ENCODE measurements at places on chromosomes 3 and 15. TPM values are rescaled to one million over a fixed set of nuclear protein-coding genes. Genes with fewer than 3 reads are reported as not detected.

DNA sequence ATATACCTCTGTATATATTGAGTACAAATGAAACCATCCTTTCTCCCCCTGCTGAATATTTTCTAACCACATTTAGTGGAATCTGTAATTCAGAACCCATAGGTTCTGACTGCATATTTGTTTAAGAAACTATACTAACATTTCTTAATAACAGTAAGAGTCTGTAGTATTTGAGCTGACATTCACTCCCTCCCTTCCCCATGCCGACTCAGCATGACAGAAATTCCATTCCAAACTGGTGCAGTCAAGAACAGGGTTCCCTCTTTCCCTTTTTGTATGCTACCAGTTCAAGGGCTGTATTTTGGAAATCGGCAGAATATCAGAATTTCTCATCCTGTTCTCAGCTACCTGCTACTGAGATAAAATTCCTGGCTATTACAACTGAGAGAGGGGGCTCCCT is 796.6 kb upstream of the DPPA4 start:
- no peak for DNase-seq

DNA sequence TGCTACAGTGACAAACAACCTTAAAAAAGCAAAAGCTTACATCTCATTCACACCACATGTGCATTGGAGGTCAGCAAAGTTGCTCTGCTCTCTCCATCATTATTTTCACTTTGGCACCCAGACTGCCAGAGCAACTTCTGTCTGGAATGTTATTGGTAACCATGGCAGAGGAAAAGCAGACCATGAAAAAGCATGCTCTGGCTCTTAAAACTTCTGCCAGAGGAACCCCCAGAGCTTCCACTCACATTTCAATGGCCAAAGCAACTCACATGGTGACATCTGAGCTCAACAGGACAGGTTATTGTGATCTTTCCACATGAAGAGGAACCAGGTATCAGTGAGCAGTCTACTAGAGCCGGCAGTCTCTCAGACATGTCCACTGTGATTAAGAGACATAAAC is 21.9 kb upstream of the FRMD5 start:
- no peak for DNase-seq

- DNase-seq: no peak
These were observed 9.8 kb upstream of the SLC9C1 start for GRCh38 chr3:112303764-112304325.

DNA sequence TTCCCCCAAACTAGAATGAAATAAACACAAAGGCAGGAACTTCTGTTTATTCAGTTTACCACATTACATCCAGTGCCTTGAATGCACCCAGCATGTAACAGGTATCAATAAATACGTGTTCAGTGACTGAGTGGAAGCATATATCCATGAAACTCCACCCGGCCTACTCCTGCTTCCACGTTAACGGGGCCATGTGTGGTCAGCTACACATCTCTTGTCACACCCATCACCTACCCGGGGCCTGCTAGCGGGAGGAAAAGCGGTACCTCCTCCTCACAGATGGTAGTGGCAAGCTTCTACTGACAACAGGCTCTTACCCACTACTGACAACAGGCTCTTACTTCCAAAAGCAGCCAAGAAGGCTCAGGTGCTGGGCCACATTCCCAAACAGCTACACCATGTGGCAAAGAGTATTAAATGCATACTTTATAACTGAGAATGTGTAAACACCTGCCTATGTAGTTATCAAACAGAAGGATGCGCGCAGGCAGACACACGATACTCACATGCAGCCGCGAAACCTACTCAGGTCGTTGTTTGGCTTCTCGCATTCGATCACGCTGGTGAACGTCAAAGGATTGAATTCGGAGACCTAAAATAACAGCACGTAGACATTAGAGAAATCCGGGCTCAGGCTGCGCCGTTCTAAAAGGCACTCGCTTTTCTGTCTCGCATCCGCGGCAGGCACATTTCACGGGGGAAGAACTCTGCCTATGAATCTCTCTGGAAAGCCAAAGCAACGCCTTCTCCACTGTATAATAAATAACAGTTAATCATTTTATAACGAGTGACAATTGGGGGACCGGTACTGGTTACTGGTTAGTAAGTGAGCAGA is 127.4 kb downstream of the ATP10A start:
- no peak for DNase-seq

GRCh38 chr3:31300456-31301443 is 232.0 kb upstream of the STT3B start:
- no peak for DNase-seq

DNA sequence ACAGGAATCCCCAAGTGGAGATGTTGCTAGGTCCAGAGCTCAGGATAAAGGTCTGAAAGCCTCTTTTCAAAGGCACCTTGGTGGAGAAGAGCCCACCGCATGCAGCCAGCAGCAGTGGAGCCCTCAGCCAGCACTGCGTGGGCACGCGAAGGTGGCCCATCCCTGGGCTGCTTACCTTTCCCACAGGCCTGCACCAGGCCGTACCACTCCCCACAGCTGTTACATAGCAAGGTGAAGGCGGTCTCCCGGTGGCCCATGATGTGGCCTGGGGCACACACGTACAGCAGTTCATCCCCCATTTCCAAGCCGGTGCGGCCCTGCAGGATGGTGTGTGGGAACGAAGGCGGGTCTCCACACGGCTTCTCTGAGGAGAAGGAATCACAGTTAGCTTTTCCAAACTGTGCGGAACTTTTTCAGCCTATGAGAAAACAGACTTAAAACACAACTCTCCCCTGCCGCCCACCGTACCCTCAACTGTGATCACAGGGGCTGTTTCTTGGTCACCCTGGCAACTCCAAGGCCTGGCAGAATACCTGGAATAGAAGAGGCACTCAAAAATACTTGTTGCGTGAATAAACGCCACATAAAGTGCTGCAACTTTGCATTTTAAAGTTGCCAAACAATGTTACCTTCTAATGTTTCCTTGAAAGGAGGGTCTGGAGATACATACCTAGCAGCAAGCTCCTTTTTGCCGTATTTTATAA is 43.7 kb downstream of the SUSD5 start:
- DNase-seq: no peak

DNA sequence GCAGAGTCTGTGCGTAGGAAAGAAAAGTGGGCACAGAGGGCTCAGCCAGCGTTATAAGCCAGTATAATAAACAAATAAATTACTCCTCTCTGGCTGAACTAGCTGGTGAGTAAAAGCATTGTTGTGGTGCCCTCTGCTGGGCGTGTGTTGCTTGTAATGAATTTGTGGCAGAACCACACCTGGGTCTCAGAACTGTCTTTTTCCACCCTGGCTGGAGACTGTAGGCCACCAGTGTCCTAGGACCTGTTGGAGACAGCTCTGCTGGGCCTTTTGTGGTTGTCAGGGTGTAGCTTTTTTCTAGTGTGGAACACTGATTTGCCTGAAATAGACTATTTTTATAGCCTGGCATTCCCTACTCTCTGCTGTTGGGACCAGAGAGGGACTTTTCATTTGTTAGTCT is 130.5 kb upstream of the EIF1B start:
- peak; percentile 32 for DNase-seq

DNA sequence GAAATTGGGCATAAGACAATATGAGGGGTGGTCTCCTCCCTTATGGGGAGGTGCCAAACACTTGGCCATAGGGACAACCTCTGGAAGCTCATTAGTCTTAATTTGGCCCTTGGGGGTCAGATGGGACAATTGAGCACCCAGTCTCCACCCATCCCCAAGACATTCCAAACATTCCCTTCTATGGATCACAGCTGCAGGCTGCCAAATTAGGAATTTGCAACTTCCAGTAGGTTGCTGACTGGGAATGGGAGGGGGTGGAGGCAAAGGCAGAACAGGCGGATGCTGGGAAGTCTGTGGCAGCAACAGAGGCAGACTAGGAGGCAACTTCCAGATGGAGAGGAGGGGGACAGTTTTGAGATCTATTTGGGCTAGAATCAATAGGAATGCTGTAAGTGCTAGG is 1.4 kb upstream of the PDHB start:
- DNase-seq: no peak

DNA sequence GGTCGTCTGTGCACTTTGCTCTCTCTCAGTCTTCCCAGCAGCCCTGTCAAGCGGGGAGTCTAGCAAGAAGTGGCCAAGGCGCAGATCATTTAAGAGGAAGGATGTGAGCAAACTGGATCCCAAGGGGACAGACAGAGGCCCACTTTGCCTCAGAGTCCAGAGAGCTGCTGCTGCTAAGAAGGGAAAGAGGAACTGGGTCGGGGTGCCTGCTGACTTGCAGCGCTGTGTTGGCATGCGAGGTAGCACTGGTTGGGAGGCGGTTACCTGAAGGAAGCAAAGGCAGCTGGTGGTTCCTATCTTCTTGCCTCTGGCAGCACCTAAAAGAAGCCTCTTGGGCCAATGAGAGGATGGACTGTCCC is 28.1 kb downstream of the SMAD3 start:
- no peak for DNase-seq

- no peak for DNase-seq
These were observed 113.7 kb upstream of the RBMS3 start for GRCh38 chr3:29167180-29167579.

GRCh38 chr15:71754660-71755059 is 55.7 kb upstream of the NR2E3 start:
- DNase-seq: no peak

DNA sequence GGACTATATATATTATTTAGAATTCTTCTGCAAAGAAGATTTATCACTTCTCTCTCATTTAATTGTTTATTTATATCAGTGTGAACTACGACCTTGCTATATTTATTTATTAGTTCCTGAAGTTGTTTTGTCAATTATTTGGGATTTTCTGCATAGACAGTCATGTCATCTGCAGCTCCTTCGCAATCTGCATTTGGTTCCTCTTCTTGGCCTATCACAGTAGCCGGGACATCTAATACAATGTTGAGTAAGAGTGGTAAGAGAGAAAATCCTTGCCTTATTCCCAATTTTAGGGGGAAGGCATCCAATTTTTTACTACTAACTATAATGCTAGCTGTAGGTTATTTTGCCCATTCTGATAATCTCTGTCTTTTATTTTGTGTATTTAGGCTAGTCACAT is 39.4 kb downstream of the FOXL2 start:
- DNase-seq: no peak

The GHSR gene
- not detected for polyA plus RNA-seq

The HDGFL3 gene
- 38.1 TPM for polyA plus RNA-seq

The RETNLB gene
- polyA plus RNA-seq: not detected

Measured in forelimb muscle (tissue), 1 donor.